AML-193 (cell line): ENCODE measurements at places on chromosomes 13 and 19.

GRCh38 chr13:94959626-94960025 is 247.3 kb upstream of the SOX21 start:
- DNase-seq: no peak

DNA sequence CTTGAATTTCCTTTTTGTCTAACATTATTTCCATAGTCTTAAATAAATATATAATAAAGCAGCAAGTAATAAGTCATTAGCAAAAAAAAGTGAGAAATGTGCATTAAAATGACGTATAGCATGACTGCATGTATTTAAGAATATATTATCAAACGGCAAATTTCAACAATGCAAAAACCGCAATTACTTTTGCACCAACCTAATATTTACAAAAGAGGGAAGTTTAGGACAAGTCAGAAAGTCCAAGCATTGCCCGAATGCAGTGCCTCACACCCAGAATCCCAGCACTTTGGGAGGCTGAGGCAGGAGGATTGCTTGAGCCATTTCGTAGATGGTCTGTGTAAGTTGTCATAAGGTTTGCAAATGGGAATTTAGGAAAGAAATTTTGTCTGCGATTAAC is 10.2 kb upstream of the NAXD start:
- DNase-seq: no peak

GRCh38 chr19:51479531-51480331 is 1.4 kb downstream of the CEACAM18 start:
- no peak for DNase-seq

DNA sequence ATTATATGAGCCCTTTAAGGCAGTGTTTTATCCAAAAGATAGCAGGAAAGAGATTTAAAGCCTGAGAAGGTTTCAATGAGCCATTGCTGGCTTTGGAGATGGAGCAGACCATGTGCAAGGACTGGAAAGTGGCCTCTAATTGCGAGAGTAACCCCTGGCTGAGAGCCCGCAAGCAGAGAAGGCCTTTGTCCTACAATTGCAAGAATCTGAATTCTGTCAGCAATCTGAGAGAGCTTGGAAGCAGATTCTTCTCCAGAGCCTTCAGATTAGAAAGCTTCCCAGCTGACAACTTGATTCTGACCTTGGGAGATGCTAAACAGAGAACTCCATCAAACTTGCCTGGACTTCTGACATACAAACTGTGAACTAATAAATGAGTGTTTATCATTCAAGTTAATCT is 528.7 kb upstream of the KLF12 start:
- DNase-seq: no peak

- no peak for DNase-seq
These were observed 108.5 kb downstream of the PAN3 start for GRCh38 chr13:28246891-28247290.

GRCh38 chr13:85995788-85996418 is 196.7 kb upstream of the SLITRK6 start:
- DNase-seq: no peak

GRCh38 chr13:99981735-99982035 is at the start of gene ZIC2:
Gene ZIC2, plus strand, starts transcription at chr13:99981784. Its CDS starts 281 bp downstream, at chr13:99982065.
- no peak for DNase-seq

DNA sequence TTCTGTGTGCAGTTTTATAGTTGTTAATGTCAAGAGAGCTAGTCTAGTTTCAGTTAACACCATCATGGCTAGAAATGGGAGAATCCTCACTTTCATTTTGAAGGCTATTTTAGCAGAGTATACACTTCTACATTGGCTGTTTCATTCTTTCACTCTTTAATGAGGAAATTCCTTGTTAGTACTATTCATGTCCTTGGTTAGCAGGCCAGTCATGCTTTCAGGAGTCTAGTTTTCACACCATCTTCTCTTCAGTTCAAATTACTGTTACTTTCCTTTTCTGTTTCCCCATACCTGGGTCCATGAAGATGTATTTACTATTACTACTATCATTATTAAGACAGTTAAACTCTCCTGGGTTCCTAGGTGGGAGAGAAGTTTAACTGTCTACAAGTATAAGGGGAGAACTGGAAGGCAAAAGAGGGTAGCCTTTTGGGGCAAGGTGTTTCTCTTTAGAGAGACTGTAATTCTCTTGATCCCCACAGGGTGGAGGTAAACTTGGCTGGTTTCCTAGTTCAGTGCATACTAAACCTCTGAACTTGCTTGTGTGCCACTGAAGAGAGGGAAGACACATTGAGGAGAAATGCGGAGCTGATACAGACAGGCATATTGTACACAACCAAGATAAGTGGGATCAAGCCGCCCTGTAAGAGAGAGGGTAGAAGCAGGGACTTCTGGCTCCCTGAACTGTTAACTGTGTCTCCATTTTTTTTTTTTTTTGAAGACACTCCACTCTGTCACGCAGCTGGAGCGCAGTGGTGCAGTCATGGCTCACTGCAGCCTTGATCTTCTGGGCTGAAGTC is 41.3 kb upstream of the IGFL4 start:
- peak; percentile 38 for DNase-seq

DNA sequence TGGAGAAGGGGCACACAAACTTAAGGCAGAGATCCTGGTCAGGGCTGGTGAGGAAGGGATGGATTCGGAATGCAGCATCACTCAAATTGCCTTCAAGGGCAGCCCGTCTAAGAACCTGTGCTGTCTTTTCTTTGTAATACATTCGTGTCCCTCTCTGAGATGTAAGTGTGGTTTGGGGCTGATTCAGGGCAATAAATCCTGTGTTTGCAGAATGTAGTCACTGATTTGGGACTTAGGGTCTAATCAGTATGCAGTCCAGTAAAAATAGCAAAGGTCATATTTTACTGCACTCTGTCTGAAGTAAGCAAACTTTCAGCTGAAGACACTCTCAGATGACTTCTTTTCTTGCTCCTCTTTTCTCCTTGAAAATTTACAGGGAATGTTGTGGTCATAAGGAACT is 93.8 kb upstream of the C1QTNF9B start:
- DNase-seq: no peak

- no peak for DNase-seq
These were observed 119.1 kb downstream of the KLF12 start for GRCh38 chr13:74015137-74015536.

DNA sequence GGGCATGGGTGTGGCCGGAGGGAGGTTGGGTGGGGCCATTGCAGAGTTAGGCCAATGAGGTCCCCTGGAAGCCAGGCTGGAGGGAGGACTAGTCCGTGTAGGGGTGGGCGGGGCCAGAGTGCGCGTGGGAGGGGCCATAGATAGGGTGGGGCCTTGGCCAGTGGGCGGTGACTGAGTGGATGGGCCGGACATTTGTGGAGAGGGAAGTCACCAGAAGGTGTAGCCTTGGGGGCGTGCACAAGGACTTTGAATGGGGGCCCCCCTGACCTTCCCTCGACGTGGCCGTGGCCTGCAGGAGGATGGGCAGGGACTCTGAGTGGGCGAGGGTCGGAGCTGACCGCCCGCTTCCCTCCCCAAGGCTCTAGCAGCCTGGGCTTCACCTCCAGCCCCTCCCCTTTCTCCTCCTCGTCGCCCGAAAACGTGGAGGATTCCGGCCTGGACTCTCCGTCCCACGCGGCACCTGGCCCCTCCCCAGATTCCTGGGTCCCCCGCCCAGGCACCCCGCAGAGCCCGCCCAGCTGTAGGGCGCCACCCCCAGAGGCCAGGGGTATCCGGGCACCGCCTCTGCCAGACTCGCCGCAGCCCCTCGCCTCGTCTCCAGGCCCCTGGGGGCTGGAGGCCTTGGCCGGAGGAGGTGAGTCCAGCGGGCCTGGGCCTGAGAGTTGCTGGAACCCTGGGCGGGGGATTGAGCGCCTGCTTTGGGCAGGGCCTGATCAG is 16.5 kb upstream of the B3GNT3 start:
- no peak for DNase-seq
